Occipital lobe (tissue), 3 donors: ENCODE measurements at places on chromosomes 1 and 21. TPM values are rescaled to one million over a fixed set of nuclear protein-coding genes. Genes with fewer than 3 reads are reported as not detected.

DNA sequence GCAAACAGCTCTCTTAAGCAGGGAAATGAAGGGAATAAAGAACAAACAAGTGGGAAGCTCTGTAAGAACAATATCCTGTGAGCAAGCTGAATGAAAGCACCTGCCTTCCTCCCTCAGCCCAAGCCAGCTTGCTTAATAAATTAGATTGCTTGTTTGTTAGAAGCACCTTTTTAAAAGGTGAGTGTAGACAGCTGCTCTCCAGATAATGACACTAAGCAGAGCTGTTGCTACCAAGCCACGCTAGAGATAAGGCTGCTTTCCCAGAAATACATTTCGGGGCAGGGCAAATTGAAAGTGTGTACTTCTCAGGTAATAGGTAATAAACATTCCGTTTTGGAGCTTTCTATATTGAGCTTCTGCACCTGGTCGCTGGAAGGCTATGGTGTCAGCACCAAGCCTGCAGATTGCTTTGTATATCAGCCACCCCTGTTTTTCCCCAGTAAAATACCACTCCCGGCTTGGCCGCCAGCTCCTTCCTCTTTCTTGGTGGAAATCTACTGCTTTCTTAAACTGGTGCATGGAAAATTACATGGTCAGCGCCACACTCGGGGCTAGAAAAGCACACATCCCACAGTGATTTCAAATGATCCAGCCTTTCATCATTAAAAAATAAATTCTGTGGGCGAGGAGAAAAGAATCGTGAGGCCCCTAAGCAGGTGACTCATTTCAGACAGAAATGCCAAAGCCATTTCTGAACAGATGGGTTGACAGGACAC, 151.3 kb downstream of the ETS2 start:
- DNase-seq = peak; percentile 29

- peak; percentile 100 for DNase-seq
Observed at GRCh38 chr1:62436039-62436465, 797 bp upstream of the USP1 start.

HSF2BP gene
- total RNA-seq = 3.9 TPM

ALX3 gene
- total RNA-seq = 0.31 TPM

TMPRSS15 gene
- total RNA-seq = not detected

CKS1B gene
- 12.2 TPM for total RNA-seq
